ENCODE measurements at places on chromosomes 13 and 19. TPM values are rescaled to one million over a fixed set of nuclear protein-coding genes. Genes with fewer than 3 reads are reported as not detected.

The CCDC124 gene
- 117 TPM for total RNA-seq

The SLITRK1 gene
- total RNA-seq: 0.20 TPM

The OR1M1 gene
- total RNA-seq: not detected

The LCP1 gene
- 1.1 TPM for total RNA-seq

The INSL3 gene
- 0.63 TPM for total RNA-seq

- DNase-seq: no peak
These were observed 10.0 kb downstream of the CFD start for GRCh38 chr19:869245-870177.

DNA sequence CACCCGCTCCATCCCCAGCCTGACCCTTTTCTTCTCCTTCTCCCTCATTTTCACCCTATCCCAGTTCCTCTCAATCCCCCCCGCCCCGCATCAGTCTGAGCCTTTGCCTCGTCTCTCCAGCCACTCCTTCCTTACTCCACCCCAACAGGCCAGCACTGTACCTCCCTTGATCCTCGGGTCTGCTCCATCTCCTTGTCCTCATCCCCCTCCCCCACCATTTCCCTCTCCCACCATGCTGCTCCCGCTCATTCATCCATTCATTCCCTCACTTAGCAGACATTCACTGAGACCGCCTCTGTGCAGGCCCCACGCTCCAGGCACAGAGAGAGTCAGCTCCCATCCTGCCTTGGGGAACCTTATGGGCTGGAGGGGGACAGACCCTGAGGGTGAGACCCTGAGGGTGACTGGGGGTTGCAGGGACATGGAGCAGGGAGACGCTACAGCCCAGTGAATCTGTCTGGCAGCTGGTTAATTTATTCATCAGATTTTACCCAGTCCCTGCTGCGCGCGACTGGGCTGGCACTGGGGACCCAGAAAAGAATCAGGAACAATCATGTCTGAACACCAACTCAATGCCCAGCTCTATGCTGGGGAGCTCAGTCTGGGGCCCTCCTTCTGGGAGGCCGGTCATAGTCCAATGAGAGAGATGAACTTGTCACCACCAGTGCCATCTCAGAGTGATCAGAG is 881 bp downstream of the ARHGAP33 start:
- H3K4me3 ChIP-seq: peak overlapping the region; percentile 88
- no peak for DNase-seq
- H3K27ac ChIP-seq: no peak overlapping the region
- no peaks in the 10 kb centered on the region for H3K27me3 ChIP-seq
- H3K4me1 ChIP-seq: peaks cover 5% of the 10 kb centered on the region

DNA sequence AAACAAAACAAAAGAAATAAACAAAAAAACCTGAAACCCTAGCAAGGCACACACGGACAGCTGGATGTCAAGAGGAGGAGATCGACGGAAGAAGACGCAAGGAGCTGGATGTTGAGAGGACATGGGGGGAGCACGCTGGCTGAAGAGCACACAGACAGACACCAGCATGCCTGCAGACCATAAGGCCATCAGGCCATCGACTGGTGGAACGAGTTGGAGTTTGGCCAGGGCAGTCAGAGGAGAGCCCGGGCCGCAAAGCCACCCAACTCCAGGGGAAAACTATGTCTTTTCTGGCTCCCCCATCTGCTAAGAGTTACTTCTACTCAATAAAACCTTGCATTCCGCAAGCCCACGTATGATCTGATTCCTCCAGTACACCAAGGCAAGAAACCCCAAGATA is 979.6 kb downstream of the PCDH17 start:
- H3K27ac ChIP-seq: no peak overlapping the region
- H3K4me1 ChIP-seq: no peaks in the 10 kb centered on the region
- DNase-seq: no peak
- H3K4me3 ChIP-seq: no peak overlapping the region
- no peaks in the 10 kb centered on the region for H3K36me3 ChIP-seq

DNA sequence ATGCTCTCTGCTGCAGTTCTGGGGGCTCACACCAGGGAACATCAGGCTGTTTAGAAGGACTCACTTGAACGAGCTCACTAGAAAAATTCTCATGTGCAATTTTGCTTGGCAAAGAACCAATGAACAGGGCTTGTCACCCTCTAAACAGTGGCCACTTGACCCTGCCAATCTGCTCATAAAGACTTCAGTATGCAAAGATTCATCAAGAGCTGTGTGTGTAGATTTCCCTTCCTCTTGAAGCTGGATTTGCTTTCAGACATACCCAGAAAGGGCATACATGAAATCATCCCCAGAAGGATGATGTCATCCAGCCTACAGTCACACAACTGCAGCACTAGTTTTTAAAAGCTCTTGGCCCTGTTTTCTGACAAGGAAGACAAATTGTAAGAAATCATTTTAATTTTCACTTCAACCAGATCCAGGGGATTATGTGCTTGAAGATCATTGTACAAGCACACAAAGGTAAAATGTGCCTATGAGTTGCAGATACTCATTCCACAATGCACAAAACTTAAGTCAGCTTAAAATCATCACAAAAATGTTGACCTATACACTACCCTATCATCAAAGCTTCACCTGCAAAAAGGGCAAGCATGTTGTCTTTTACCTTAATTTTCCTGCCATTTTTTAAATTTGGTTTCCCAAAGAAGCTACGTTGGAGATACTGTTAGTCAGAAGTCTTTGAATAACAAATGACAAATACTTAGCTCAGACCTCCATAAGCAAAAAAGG is 5.2 kb upstream of the STK24 start:
- no peak overlapping the region for H3K4me3 ChIP-seq
- no peaks in the 10 kb centered on the region for H3K4me1 ChIP-seq
- no peaks in the 10 kb centered on the region for H3K27me3 ChIP-seq
- H3K27ac ChIP-seq: no peak overlapping the region
- no peak for DNase-seq

- no peak for DNase-seq
- no peak overlapping the region for H3K4me3 ChIP-seq
- H3K27me3 ChIP-seq: no peaks in the 10 kb centered on the region
- 0 out of 2 replicates have a peak, but pooled peaks cover 7% of the 10 kb centered on the region for H3K4me1 ChIP-seq
- no peaks in the 10 kb centered on the region for H3K36me3 ChIP-seq
These were observed 37.3 kb upstream of the ALOX5AP start for GRCh38 chr13:30697996-30698401.

DNA sequence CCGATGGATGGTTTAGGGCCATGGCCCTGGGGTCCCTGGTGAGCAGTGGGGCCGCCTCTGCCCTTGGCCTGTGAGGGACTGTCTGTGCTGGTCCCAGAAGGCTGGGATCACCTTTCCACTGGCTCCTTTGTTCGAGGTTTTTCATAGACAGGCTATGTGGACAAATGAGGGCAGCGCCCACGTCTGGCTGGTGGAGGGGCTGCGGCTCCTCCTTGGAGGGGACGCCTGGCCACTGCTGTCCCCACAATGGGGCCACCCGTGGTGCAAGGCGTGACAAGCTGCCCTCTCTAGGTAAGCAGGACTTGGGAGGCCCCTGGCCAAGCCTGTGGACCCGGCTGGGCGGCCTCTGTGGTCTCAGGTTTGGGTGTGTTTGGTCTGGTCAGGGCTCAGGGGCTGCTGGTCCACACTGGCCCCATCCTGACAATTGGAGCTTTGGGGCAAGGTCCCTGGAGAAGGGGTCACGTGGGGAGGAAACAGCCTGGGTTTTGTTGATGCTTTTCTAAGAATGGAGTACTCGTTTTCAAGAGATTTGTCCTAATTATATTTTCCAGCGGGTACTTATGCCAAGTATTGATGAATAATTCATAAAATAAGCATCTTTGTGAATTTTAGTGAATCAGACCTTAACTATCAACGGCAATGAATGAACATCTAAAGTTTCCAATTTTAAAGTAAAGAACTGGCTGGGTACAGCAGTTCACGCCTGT is 33.3 kb downstream of the MCF2L start:
- no peaks in the 10 kb centered on the region for H3K4me1 ChIP-seq
- no peak overlapping the region for H3K27ac ChIP-seq
- DNase-seq: peak; percentile 81
- peak overlapping the region; percentile 11 for H3K4me3 ChIP-seq

DNA sequence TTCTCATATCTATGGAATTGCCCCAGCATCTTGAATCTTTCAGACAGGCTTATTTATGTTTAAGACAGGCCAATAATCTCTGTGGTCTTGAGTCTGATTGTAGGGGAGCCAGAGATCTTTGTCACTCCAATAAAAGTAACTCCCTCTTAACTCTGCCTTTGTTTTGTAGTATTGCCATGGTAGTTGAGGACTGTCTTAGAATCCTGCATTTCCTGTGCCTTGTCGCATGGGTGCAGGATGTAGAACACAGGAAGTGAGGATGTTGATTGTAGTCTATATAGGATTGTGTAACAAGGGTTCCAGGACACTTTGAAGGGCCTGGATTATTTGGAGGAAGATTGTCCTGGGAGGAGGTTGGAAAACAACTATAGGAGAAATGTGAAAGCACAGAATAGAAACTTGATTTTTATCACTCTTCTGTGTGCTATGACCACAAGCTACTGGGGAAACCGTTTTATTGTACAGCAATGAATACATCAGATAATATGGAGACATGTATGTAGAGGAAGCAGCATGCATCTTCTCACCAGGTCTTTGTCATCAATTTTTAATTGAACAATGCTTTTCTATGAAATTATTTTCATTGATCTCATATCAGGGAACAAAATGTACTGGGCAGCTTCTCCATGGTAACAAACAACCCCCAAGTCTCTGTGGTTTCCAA is 411.7 kb downstream of the FGF9 start:
- H3K4me1 ChIP-seq: peaks cover 2% of the 10 kb centered on the region
- DNase-seq: no peak
- no peaks in the 10 kb centered on the region for H3K36me3 ChIP-seq
- H3K27me3 ChIP-seq: peaks cover 4% of the 10 kb centered on the region
- no peak overlapping the region for H3K27ac ChIP-seq
- H3K4me3 ChIP-seq: no peak overlapping the region

DNA sequence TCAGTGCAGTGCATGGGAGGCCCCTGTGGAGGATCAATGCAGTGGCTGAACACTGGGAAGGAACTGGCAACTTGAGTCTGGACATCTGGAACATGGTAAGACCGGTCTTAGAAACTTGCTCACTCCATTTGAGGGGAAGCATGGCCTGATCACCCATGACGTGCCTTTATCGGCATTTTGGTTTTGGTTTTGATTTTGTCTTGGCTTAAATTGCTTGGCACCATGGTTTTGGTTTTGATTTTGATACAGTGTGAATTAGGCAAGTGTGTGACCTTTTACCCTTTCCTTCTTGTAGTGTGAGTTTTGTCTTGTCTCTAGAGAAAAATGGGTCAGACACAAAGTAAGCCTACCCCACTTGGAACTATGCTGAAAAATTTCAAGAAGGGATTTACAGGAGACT is 77.3 kb downstream of the ZNF486 start:
- no peaks in the 10 kb centered on the region for H3K27me3 ChIP-seq
- H3K4me3 ChIP-seq: no peak overlapping the region
- no peaks in the 10 kb centered on the region for H3K4me1 ChIP-seq
- peaks cover 5% of the 10 kb centered on the region for H3K36me3 ChIP-seq
- no peak overlapping the region for H3K27ac ChIP-seq

GRCh38 chr13:106393776-106394175 is 141.7 kb downstream of the EFNB2 start:
- no peaks in the 10 kb centered on the region for H3K27me3 ChIP-seq
- no peak overlapping the region for H3K4me3 ChIP-seq
- H3K4me1 ChIP-seq: peaks cover 3% of the 10 kb centered on the region
- no peak overlapping the region for H3K27ac ChIP-seq
- no peak for DNase-seq

- peaks cover 2% of the 10 kb centered on the region for H3K36me3 ChIP-seq
- no peak overlapping the region for H3K27ac ChIP-seq
- no peak for DNase-seq
These were observed 10.0 kb downstream of the GTPBP3 start for GRCh38 chr19:17347361-17347760.

DNA sequence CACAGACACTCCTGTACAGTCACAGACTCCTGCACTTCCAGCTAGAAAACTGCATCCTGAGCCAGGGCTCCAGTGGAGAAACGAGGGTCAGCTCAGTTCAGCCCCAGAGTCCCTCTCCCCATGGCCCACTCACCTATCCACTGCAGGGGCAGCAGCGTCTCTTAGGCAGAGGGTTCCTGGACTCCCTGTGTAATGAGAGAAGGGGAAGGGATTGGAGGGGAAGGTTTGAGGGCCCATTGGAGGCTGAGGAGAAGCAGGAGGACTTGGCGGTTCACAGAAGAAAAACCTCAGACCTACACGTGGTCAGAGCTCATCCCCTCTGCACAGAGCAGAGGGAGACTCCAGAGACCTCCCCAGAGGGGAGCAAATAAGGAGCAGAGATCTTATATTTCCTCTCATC is 9.2 kb upstream of the CEACAM18 start:
- H3K4me3 ChIP-seq: no peak overlapping the region
- H3K36me3 ChIP-seq: no peaks in the 10 kb centered on the region
- no peak overlapping the region for H3K27ac ChIP-seq
- DNase-seq: no peak

GRCh38 chr13:47420020-47420419 is 523.2 kb upstream of the HTR2A start:
- DNase-seq: no peak
- no peaks in the 10 kb centered on the region for H3K27me3 ChIP-seq
- no peaks in the 10 kb centered on the region for H3K36me3 ChIP-seq
- H3K4me1 ChIP-seq: no peaks in the 10 kb centered on the region
- H3K4me3 ChIP-seq: no peak overlapping the region

DNA sequence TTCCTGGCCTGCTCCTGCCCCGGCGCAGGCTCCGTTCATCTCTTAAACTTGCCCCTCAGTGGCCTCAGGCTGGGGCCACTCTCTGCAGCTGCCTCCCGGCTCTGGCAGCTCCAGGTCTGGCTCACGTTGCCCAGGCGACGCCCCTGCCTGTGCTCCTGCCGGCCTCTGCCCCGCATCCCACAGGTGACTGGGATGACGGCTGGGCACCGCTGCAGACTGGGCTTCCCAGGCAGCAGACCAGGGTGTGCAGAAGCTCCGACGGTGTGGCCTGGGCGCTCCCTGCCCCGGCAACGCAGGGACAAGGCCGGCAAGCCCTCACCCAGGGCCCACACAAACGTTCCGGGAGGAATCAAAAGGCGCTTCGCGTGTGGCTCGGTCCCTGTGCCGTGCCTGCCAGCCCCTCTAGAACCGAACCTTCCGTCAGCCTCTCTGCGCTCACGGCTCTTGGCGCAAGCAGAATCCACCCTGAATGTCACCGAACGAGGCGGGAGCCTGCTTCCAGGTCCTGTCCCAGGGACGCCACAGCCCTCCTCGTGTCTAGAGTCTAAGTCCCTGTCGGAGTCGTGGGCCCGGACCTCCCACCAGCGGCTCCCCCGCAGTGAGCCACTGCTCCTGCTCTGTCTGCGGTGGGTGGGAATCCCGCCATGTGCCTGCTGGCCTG is 64.8 kb downstream of the MLLT1 start:
- H3K27me3 ChIP-seq: no peaks in the 10 kb centered on the region
- DNase-seq: no peak
- no peak overlapping the region for H3K27ac ChIP-seq
- peaks cover 6% of the 10 kb centered on the region for H3K36me3 ChIP-seq
- H3K4me1 ChIP-seq: no peaks in the 10 kb centered on the region

GRCh38 chr13:42926555-42926954 is 65.5 kb downstream of the EPSTI1 start:
- no peaks in the 10 kb centered on the region for H3K27me3 ChIP-seq
- DNase-seq: no peak
- H3K36me3 ChIP-seq: no peaks in the 10 kb centered on the region
- no peak overlapping the region for H3K27ac ChIP-seq

- H3K27me3 ChIP-seq: no peaks in the 10 kb centered on the region
These were observed 315.9 kb downstream of the DCT start for GRCh38 chr13:94163535-94163934.

GRCh38 chr19:33795370-33796163 is 1.1 kb upstream of the KCTD15 start:
- no peak overlapping the region for H3K27ac ChIP-seq
- peak; percentile 88 for DNase-seq
- no peaks in the 10 kb centered on the region for H3K36me3 ChIP-seq
- H3K27me3 ChIP-seq: no peaks in the 10 kb centered on the region
- peaks cover 8% of the 10 kb centered on the region for H3K4me1 ChIP-seq
- H3K4me3 ChIP-seq: peak overlapping the region; percentile 91

Measured in H9 (cell line).